Right forelimb (tissue), 1 donor: ENCODE measurements at places on chromosomes 4 and X.
A peak's percentile ranks its signal among the peaks of the same experiment; 100 is the strongest.

DNA sequence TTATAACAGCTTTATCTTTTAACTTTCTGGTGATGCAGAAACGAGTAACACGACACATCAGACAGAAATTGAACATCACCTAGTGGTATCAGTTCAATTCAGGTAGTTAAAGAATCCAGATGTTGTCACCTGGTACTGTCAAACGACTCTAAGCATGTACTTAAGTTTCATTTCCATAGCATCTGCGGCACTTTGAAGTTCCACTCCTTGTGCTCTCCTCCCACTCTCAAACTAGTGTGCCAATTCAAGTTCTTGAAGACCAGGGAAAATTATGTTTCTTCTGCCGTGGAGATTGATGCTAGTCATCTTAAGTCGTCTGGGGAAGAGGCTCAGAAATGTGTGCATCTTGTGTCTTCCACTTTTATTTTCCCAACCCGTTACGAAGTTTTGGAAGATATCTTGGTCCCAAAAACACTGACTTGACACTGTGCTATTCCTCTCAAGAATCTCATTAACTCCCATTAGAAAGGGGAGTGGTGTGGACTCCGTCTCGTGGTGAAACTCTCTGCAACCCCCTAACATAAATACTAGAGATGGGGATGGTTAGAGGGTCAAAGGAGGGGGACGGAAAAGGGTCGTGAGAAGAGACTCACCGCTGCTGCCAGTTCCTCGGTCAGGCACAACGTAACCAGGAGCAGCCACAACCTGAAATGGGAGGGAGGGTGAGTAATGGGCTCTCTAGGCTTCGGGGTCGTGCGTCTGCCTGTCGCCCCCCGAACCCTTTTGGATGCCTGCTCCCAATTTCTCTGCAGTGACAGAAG is 693 bp downstream of the COL4A6 start:
- no peak for DNase-seq

GRCh38 chr4:15002659-15003400 is 549 bp downstream of the CPEB2 start:
- peak; percentile 85 for DNase-seq

DNA sequence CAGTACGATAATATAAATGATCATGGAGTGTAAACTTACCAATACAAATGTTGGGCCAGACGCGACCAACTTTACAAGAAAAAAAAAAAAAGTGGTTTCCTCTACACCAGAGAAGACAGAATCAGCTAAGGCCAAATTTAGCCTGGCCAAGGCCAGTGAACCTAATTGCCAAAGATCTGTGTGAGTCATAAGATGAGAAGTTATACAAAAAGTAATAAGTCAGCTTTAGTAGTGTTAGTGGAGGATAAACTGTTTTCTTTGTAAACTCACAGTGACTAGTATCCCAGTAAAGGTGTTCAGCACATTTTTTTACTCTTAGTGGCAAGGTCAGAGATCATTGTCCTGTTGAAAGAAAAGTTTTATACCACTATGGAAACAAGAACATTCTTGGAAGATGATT is 531.4 kb upstream of the TECRL start:
- no peak for DNase-seq

DNA sequence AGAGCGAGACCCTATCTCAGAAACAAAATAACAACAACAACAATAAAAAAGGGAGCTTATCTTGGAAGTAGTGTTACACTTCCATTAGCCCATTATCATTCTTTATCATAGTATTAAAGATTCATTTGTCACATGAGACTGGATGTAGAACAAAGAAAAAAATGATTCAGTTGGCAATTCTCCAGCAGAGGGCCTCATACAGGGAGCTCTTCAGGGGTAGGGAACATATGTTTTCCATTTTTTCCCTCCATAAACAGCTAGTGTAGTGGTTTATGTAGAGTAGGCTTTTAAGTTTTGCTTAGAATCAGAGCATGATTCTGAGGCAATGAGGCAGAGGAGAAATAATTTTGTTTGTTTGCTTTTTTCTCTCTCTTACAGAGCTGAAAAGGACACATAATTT is 5.8 kb downstream of the CPE start:
- DNase-seq: no peak

- no peak for DNase-seq
Observed at GRCh38 chr4:74370912-74371311, 6.0 kb downstream of the EREG start.

DNA sequence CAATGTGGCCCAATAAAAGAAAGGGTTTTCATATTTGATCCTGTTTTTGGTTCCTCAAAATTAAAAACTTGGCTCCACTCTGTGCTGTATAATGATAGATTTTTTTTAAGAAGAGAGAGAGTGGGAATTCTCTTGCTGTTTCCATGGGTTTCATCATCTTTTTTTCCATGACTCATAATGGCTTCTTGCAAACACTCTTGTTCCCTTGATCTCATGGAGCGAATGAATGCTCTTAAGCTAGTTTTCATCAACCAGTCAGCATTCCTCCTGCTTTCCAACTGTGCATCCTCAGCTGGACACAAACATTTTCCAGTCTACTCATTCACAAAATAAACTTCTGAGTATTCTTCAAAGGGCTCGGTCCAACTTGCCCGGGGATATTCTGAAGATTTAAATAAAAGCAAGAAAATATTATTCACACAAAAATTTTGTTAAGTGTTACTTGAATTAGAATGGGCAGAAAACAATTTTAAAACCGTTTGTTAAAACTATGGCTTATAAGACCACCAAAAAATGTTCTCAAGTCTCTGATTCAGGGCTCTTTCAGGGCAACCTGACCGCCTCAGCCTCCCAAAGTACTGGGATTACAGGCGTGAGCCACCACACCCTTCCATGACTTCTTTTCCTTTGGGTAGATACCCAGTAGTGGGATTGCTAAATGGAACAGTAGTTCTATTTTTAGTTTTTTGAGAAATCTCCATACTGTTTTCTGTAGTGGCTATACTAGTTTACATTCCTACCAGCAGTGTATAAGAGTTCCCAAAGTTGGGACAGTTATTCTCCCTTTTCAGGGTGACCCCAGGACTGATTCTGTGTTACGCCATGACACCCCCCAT is 64.7 kb downstream of the TMEM156 start:
- DNase-seq: no peak

DNA sequence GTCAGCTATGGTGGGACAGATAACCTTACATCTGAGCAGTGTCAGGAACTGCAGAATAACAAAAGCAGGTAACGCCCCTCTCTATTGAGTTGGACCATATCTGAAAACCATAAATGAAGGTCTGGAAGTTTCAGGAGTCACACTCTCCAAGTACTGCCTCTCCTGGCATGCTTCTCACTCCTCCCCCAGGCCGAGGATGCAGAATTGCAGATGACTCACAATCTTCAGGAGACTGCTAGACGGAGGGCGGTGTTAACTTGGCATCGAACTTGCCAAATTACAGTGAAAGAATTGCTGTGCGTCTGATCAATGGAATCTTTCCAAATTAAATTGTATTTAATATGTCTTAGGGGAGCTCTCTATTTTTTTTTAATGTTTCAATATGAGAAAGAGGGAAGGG is 67.1 kb upstream of the TRIM2 start:
- DNase-seq: peak; percentile 69

DNA sequence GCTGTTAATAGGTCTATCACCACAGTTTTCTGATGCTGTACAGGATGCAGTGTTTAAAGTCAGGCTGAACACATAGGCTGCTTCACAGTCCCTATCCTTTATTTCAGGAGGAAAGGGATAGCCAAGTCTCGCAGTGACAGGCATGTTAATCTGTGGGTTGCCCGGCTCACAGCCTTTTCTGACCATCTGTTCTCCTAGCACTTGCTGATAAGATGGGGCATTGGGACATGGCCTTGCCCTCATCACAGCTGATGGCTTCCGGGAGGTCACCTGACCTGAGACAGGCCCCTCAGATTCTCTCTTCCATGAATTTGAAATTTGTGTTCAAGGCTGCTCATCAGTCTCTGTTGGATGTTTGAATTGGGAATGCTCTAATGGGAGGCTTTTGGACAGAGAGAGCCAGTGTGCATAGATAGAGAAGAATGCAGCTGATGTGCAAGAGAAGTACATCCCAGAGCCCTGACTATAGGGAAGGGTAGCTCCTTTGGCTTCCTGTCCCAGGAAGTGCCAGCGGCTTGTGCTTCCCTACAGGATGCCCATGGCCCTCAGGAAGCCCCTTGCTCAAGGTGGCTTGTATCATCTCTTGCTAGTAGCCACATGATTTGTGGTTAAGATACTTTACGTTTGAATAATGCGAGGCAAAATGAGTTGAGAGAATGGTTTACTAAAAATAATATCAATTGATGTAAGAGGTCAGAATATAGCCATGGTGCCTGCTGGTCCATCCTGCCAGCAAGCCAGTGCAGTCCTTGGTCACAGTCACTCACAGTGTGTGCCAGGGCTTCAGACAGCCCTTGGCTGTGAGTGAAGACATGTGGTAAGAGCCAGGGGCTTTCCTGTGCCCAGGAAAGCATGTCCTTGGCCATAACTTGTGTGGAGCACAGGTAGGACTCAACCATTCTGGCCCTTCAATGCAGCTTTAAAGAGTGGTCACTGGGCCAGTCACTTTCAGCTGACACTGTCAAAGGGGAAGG is 88.6 kb downstream of the TSPAN7 start:
- DNase-seq: no peak

DNA sequence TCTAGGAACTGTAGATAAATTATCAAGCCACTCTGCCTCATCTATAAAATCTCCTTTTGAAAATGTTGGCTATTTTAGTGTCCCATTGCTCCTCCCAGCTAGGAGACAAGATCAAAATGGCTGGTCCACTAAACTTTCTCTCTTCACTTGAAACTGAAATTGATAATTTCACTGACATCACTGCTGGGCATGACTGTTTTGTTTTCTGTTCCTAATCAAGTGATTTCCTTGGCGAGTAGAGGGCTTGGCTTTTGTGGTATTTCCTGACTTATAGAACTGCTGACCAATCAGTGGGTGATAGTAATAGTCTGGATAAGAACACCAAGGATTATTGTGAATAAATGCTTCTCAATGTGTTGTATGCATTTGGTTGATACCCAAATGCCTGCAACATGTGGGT is 2152.9 kb downstream of the ARAP2 start:
- DNase-seq: no peak
